ENCODE measurements at places on chromosomes 4 and X. TPM values are rescaled to one million over a fixed set of nuclear protein-coding genes. Genes with fewer than 3 reads are reported as not detected.

SPATA4 gene
- 0.93 TPM for total RNA-seq

TMLHE gene
- total RNA-seq: 36.7 TPM

NHS gene
- 17.2 TPM for total RNA-seq

SLC9B1 gene
- total RNA-seq: 6.9 TPM

FRMD7 gene
- total RNA-seq: 1.4 TPM

ARHGAP24 gene
- 52.7 TPM for total RNA-seq

TEC gene
- total RNA-seq: 3.9 TPM

TTC29 gene
- 1.3 TPM for total RNA-seq

AFF2 gene
- total RNA-seq: 63.7 TPM

All from camera-type eye (tissue), 1 donor.